Mesenteric fat pad (tissue), 1 donor: ENCODE measurements at places on chromosomes 16 and 17. TPM values are rescaled to one million over a fixed set of nuclear protein-coding genes. Genes with fewer than 3 reads are reported as not detected.

RAB37 gene
- 1.3 TPM for total RNA-seq

CCL14 gene
- total RNA-seq = 61.1 TPM

HBZ gene
- not detected for total RNA-seq

MT1H gene
- 0.58 TPM for total RNA-seq

- no peak for DNase-seq
Observed at GRCh38 chr16:54059319-54059718, 227.3 kb downstream of the IRX3 start.
